ENCODE measurements at places on chromosomes 1 and 21.

- no peak for DNase-seq
Observed at GRCh38 chr1:153251988-153252387, 7.5 kb upstream of the LORICRIN start.

DNA sequence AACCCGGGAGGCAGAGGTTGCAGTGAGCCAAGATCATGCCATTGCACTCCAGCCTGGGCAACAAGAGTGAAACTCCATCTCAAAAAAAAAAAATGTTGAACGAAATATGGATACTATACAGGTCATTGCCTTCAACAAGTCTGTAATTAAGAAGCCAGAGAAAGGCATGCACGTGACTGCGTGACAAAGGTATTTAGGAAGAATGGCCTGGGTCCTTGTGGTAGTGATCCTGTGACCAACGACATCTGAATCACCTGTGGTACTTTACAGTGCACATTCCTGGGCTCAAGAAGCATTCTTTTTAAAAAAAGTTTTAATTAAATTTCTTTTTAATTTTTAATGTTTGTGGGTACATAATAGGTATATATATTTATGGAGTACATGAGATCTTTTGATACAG lies 115.0 kb downstream of the GREM2 start:
- DNase-seq = no peak

DNA sequence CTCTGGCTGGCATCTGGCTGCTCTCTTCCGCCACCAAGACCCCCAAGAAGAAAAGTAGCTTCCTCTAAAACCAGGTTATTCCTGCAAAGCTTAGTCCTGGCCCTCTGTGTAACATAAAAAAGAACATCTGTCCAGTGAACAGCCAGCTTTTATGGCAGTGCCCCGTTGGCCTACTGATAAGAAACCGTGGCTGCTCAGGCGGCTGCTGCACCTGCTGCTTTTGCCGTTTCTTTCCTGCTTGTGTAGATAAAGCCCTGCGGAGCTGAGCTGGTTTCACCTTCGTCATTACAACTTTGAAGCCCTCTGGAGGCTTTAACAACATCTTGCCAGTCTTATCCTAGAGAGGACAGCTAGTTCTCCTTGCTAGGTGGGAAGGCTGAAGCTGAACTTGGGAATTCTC lies 20.5 kb downstream of the ELAPOR1 start:
- DNase-seq = no peak

GRCh38 chr1:35656148-35656862 lies 15.0 kb upstream of the PSMB2 start:
- no peak for DNase-seq

Measured in stimulated activated CD8-positive, alpha-beta memory T cell treated with anti-CD3 and anti-CD28 coated beads, Interleukin-12 subunit alpha, Interleukin-12 subunit beta, amount 100 ng/mL, for 4 hours (primary cell).